NCI-H1436 (cell line): ENCODE measurements at places on chromosomes 7 and 10.

- no peak for DNase-seq
These were observed 21.9 kb downstream of the ARHGAP22 start for GRCh38 chr10:48582970-48583369.

- DNase-seq = no peak
These were observed 41.2 kb upstream of the PHYHIPL start for GRCh38 chr10:59135275-59135674.

GRCh38 chr7:33698692-33699128, 206.6 kb upstream of the BMPER start:
- no peak for DNase-seq

- no peak for DNase-seq
These were observed 155.7 kb upstream of the FGFR2 start for GRCh38 chr10:121753726-121754476.

DNA sequence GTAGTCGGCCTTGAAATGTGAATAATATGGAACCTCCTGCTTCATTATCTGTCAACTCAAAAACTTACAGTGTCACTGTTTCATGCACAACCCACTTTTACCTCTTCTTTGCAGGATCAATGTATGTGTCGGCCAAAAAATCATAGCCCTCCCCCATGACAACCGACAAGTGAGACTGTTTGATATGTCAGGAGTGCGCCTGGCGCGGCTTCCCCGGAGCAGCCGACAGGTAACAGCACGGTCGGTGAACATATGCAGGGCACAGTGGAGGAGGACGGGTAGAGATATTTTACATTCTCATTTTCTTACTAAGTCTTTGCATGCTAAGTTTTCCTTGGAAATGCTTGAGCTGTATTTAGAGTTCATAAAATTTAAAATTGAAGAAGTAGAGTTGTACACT, 68.6 kb downstream of the WDR37 start:
- DNase-seq = no peak

DNA sequence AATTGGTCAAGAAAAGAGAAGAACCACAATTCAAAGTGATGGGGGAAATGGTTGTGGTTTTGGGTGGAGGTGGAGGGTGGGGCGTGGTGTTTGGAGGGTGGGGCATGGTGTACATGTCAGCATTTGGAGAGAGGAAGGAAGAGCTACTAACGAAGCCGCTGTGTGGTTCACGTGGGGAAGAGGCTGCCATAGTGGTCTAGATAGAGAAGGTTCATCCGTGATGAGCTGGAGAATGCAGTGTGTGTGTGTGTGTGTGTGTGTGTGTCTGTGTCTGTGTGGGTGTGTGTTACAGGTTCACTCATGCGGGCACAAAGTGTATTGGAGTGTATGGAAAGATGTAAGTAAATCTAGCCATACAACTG, 6.1 kb upstream of the VCL start:
- no peak for DNase-seq

GRCh38 chr10:17033529-17034260, 95.9 kb downstream of the CUBN start:
- DNase-seq = no peak

GRCh38 chr7:27220440-27220955, 20.6 kb upstream of the HOXA13 start:
- DNase-seq = no peak

- DNase-seq = no peak
These were observed 57.1 kb upstream of the GRID1 start for GRCh38 chr10:86423739-86424138.

GRCh38 chr7:1122832-1123501, 35.1 kb downstream of the GPER1 start:
- DNase-seq = no peak

DNA sequence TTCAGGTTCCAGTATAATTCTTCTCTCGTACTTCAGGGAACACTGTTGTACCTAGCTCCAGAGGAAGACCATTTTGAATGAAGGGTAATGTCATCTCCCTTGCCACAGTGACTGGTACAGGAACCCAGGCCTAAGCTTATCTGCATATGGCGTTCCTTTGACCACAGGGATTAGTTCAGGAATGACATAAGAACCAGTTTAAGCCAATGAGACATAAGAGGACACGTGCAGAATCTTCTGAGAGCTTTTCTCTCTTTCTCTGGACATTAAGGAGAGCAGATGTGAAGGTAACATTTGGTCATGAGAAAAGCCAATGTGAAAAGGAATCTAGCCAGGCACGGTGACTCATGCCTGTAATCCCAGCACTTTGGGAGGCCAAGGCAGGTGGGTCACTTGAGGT, 21.8 kb upstream of the HIBADH start:
- DNase-seq = no peak

DNA sequence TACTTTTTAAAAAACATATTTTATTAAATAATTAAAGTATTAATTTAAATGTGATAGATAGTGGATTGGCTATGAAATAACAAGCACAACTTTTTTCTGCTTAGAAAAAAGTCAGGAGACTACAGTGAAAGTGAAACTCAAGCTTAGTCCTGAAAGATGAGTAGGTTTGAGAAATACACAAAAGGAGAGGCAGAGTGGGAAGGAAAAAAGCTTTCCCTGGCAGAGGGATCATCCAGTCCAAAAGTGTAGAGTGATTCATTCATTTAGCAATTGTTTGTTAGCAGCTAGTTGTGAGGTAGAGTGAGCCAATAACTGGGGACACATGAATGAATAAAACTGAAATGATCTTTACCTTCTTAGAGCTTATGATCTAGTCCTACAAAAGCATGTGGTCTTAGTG, 93.5 kb downstream of the FOXP2 start:
- DNase-seq = no peak

DNA sequence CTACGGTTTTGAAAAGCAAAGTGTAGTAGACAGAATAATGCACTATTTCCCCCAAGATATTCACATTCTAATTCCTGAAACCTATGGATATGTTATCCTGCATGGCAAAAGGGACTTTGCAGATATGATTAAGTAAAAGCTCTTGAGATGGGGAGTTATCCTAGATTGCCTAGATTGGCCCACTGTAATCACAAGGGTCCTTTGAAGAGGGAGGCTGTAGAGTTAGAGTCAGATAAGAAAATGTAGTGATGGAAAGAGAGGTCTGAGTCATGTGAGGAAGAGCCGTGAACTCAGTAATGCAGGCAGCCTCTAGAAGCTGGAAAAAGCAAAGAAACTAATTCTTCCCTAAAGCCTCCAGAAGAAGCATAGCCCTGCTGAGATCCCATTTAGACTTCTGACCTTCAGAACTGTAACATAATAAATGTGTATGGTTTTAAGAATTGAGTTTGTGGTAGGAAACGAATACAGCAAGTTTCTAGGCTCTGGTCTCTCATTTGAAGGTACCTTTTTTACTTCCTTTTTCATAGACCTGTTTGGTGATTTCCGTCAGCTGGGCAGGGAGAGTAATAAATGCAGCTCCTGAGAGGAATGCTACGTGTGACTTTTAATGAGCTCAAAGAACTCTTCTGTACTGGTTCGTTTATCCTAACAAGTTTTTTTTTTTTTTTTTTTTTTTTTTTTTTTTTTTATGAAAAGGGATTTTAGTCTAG, 41.9 kb upstream of the NXPH1 start:
- no peak for DNase-seq

- no peak for DNase-seq
These were observed 7.3 kb downstream of the TSPAN15 start for GRCh38 chr10:69458430-69459100.

- no peak for DNase-seq
These were observed 24.7 kb upstream of the ST8SIA6 start for GRCh38 chr10:17479015-17479615.

GRCh38 chr7:149477494-149478443, 16.9 kb upstream of the ZNF777 start:
- no peak for DNase-seq
